ENCODE measurements at places on chromosomes 12 and 14.

DNA sequence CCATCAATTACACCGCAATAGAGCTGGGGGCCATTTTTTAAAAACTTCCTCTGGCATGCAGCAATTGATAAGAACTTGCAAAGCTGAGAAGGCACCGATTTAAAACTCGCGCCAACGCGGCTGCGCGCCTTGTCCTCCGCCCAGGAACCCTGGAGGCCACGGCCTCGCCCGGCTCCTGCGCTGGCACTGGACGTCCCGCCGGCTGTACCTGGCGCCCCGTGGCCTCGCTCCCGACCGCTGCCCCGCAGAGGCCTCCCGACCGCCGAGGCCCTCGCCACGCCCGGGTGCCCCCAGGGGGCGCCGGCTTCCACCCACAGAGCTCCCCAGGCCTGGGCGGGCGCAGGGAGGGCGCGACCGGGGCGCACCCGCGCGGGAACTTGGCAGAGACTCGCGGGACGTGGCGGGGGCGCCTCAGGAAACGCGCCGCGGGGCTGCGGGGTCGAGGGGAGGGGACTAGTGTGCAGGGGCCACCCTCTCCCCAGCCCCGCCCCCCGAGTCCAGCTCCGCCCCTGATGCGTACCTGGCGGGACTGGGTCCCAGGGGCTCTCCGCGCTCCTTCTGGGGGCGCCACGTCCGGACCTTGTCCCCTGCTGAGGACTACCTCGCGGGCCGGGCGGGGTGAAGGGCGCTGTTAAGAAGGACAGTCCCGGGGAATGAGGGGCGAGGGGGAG lies 65.7 kb downstream of the TNFAIP2 start:
- DNase-seq, result no peak

DNA sequence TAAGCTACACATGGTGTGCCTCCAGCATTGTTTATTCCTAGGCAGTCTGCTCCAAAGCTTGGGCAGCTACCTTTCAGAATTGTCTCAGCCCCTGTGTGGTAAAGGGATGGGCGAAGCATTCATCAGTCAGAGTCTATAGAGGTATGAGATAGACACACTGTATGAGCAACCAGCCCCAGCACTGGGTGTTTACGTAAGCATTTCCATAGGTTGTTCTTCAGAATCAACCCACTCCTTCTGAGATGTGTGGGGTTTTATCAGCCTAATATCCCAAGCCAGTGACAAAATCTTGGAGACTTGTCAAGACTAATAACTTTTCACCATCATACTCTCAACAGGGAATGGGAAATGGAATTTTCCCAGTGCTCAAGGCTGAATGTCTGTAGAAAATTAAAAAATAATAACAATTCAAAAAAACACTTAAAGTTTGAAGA lies 98.2 kb downstream of the BTG1 start:
- DNase-seq, result no peak

DNA sequence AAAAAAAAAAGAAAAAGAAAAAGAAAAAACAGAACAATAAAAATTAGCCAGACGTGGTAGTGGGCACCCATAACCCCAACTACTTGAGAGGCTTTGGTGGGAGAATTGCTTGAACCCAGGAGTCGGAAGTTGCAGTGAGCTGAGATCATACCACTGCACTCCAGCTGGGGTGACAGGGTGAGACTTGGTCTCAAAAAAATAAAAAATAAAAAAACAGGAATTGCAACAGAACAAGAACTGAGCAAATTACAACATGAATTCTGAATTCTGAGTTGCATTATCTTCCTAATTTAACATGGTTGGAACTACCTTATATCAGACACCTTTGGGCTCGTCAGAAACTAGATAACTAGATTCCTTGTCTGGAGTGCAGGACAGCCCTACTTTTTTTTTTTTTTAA lies 53.3 kb upstream of the NR2C1 start:
- DNase-seq, result no peak

- no peak for DNase-seq
Measured at GRCh38 chr14:105933238-105933637, 406.9 kb downstream of the TMEM121 start.

- DNase-seq, result no peak
Measured at GRCh38 chr12:130589540-130590317, 126.4 kb downstream of the RIMBP2 start.

GRCh38 chr12:89472508-89472907 lies 52.1 kb downstream of the GALNT4 start:
- DNase-seq, result no peak

- no peak for DNase-seq
Measured at GRCh38 chr12:52300796-52301691, 9.7 kb upstream of the KRT81 start.

Data from stimulated activated CD4-positive, alpha-beta T cell treated with anti-CD3 and anti-CD28 coated beads, TNF-alpha, amount 100 ng/mL, for 4 hours (primary cell).